Dermis microvascular lymphatic vessel endothelial cell (primary cell): ENCODE measurements at places on chromosomes 1 and 21. TPM values are rescaled to one million over a fixed set of nuclear protein-coding genes. Genes with fewer than 3 reads are reported as not detected.

The ATXN7L2 gene
- total RNA-seq, result 0.90 and 1.3 TPM in 2 replicates

The TLCD4 gene
- under 0.01 TPM in 2 replicates for total RNA-seq

The ZNF124 gene
- 43.4 and 52.9 TPM in 2 replicates for total RNA-seq

The SPOCD1 gene
- 2.5 and 4.0 TPM in 2 replicates for total RNA-seq

The IL19 gene
- total RNA-seq, result not detected in 2 replicates

The BROX gene
- total RNA-seq, result 29.1 and 34.1 TPM in 2 replicates

The PLD5 gene
- total RNA-seq, result not detected in 2 replicates

The WDR64 gene
- total RNA-seq, result not detected in 2 replicates

The SLC26A9 gene
- total RNA-seq, result not detected in 2 replicates

The HAO2 gene
- under 0.01 TPM in 1 of 2 replicates, not detected in the other for total RNA-seq

The HSPB7 gene
- not detected in 2 replicates for total RNA-seq

The TAL1 gene
- 55.8 and 77.9 TPM in 2 replicates for total RNA-seq

The F3 gene
- 1.3 and 2.0 TPM in 2 replicates for total RNA-seq

The NR5A2 gene
- 2.5 and 4.9 TPM in 2 replicates for total RNA-seq

The GJA4 gene
- 62.4 and 70.5 TPM in 2 replicates for total RNA-seq

The BEND5 gene
- 0.77 and 2.3 TPM in 2 replicates for total RNA-seq

The ETV3L gene
- total RNA-seq, result under 0.01 TPM in 1 of 2 replicates, not detected in the other

The SPRR2F gene
- not detected in 2 replicates for total RNA-seq

The OLIG2 gene
- not detected in 2 replicates for total RNA-seq

The PPIAL4G gene
- total RNA-seq, result not detected in 2 replicates

The KIF2C gene
- 9.7 and 21.3 TPM in 2 replicates for total RNA-seq

The ADAMTS5 gene
- 0.39 and 1.4 TPM in 2 replicates for total RNA-seq

The TP73 gene
- total RNA-seq, result under 0.01 TPM in 1 of 2 replicates, not detected in the other

The CYP2J2 gene
- 0.13 and 0.25 TPM in 2 replicates for total RNA-seq

The S100A16 gene
- 429 and 594 TPM in 2 replicates for total RNA-seq

The ANXA9 gene
- not detected in 2 replicates for total RNA-seq

The FAM72C gene
- total RNA-seq, result 0.38 and 0.39 TPM in 2 replicates

The TRIM67 gene
- not detected in 2 replicates for total RNA-seq

The ATP6V1G3 gene
- 0.25 TPM in 1 of 2 replicates, not detected in the other for total RNA-seq

The TEX38 gene
- total RNA-seq, result not detected in 2 replicates

The TRIM33 gene
- 16.9 and 24.8 TPM in 2 replicates for total RNA-seq

The IFNLR1 gene
- total RNA-seq, result under 0.01 TPM in 1 of 2 replicates, not detected in the other

The PLEKHA6 gene
- total RNA-seq, result 0.89 and 1.5 TPM in 2 replicates

The AXDND1 gene
- total RNA-seq, result under 0.01 TPM in 1 of 2 replicates, not detected in the other

The EPHA8 gene
- not detected in 2 replicates for total RNA-seq

The KIAA1614 gene
- total RNA-seq, result 4.0 TPM in 2 replicates

The RIMKLA gene
- total RNA-seq, result under 0.01 TPM in 2 replicates

The SPRR2G gene
- not detected in 2 replicates for total RNA-seq

The RBM11 gene
- total RNA-seq, result not detected in 2 replicates

The RAB7B gene
- total RNA-seq, result under 0.01 TPM in 1 of 2 replicates, not detected in the other

The KRTAP21-2 gene
- total RNA-seq, result not detected in 2 replicates
